ENCODE measurements at places on chromosomes 3 and 15.

- DNase-seq = no peak
These were observed 660 bp downstream of the CCK start for GRCh38 chr3:42265059-42265991.

DNA sequence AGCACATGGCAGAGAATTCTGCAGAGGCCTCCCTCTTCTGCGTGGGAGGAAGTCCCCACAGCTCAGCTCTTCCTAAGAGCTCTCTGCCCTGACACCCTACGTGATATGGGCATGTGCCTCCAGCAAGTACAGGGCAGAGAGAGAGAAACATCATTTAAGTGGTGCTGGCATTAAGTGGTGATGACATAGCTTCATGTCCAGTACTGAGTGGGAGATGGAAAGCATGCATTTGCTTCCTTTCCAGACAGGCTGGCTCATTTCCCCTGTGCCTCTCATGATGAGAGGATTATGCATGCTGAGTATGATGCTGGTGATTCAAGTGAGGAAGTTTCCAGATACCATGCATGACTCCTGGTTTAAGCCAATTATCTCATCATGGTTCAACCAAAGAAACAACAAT, 26.9 kb downstream of the BFSP2 start:
- DNase-seq = no peak

- DNase-seq = no peak
These were observed 32.2 kb upstream of the ACP3 start for GRCh38 chr3:132284781-132285619.

DNA sequence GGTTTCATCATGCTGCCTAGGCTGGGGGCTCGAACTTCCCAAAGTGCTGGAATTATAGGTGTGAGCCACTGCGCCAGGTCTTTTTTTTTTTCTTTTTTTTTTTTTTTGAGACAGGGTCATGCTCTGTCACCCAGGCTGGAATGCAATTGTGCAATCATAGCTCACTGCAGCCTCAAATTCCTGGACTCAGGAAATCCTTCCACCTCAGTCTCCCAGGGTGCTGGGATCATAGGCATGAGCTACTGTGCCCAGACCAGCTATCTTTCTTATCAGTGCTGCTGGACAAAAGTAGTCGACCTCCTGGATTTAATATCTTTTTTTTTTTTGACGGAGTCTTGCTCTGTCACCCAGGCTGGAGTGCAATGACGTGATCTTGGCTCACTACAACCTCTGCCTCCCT, 60.8 kb downstream of the TFDP2 start:
- DNase-seq = no peak

DNA sequence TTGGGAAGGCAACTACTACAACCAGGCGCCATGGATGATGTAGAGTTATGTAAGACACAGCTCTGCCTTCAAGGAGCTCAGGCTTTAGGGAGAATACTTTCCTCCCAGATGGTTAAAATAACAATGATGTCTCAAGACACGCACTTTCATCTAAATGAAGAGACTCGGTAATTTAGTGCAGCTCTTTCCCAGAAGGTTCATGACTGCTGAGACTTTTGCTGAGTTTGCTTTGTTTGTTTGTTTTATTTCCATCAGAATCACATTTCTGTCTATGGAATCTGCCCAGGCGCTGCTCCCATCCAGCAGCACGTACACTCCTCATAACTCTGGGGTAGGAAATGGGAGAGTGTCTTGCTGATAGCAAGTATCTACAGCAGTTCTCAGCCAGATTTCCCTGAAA, 33.9 kb upstream of the MEX3B start:
- no peak for DNase-seq

DNA sequence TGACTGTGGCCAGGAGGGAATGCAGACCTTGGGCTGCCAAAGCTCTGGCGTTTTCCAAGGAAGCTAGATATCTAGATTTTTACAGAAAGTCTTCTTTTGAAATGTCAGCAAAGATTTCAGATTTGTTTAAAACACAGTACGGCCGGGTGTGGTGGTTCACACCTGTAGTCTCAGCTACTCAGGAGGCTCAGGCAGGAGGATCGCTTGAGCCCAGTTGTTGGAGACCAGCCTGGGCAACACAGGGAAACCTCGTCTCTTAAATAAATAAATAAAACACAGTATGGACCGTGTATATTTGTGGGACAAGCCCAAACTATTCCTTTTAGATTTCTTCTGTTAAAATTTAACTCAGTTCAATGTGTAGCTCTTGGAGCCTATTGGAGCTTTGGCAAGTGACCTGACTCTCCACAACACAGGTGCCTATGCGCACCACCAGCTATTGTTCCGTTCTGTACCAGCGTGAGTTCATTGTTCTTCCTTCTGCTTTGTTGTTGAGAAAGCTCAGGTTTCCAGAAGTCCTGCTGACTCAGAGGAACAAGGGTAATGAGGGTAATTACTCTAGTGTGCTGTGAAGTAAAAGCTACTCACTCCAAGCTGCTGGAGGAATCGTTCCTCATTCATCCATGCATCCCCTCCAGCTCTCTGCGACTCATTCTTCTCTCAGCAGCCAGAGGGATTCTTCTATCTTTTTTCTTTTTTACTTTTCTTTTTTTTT, 73.1 kb upstream of the SLC6A6 start:
- DNase-seq = no peak

GRCh38 chr3:74435631-74436030, 178.8 kb downstream of the CNTN3 start:
- DNase-seq = no peak

DNA sequence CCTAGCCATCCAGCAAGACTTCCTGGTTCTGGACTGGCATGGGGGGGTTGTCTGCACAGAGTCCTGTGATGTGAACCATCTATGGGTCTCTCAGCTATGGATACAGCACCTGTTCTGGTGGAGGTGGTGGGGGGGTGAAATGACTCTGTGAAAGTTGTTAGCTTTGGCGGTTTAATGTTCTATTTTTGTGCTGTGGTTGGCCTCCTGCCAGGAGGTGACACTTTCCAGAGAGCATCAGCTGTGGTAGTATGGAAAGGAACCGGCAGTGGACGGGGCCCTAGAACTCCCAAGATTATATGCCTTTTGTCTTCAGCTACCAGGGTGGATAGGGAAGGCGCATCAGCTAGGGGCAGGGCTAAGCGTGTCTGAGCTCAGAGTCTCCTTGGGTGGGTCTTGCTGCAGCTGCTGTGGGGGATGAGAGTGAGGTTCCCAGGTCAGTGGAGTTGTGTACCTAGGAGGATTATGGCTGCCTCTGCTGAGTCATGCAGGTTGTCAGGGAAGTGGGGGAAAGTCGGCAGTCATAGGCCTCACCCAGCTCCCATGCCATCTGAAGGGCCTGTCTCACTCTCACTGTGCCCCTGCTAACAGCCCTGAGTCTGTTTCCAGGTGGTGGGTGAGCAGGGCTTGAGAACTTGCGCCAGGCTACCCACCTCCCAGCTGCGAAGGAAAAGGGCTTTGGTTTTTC, 7.1 kb upstream of the LARS2 start:
- DNase-seq = no peak

DNA sequence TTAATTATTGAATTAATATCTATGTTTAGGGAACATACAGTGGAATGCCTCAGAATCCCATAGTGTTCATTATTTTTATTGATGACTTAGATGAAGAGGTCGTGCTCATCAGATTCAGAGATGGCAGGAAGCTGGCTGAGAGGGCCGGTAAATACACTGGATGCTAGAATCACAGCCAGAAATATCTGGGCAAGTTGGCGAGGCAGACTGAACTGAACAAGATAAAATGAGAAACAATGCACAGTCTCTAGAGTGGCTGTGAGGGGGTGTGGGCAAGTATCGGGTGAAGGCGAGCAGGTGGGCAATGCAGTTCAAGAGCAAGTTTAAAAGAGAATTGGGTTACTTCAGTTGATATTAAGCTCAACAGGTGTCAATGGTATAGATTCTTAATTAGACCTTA, 5.9 kb downstream of the DGKG start:
- DNase-seq = no peak

DNA sequence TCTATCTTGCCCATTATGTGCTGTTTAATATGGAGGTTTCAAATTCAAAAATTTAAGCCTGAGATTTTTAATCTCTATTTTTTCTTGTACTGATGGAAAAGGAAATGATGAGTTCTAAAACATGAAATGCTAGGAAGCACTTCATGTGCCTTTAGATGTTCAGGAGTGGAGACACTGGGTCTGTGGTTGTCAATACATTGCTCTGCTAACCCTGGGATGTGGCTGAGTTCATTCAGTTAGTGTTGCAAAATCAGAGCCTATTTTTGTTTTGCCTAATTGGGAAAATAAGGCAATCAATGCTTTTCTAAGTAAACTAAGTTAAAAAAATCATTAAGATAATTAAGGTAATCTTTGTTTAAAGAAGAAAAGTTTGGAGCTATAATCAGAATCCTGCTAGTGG, 83.1 kb downstream of the DIPK2A start:
- DNase-seq = no peak

DNA sequence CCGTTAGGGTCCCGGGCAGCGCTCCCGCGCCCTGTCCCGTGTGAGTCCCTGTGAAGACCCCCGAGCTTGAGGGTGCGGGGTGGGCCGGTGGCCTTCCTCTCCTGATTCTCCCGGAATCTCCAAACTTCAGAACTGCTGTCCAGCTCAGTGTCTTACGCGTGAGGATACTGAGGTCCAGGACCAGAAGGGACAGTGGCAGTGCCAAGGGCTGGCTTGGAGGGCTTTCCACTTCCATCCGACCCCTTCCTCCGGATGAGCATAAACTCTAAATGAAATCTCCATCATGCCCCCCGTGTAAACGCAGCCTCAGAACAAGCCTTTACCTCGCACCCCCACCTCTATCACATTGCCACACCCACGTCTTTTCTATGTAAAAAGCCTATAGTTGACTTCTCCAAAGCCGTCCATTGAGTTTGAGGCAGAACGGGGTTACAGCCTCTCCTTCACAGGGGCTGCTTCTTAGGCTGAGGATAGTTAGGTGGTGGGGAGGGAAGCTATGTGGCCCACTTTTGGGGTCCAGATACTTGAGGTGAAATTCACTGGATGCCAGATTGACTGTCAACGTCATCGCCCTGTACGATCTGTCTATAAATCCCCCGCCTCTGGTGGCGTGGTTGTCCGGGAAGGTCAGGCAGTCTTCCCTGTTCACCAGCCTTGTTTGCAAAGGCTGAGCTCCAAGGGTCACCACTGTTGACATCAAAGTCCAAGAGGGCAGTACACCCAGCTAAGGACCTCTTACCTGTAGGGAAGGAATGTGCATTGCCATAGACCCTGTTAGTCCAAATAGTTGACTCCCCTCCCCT, 1.1 kb downstream of the EDEM1 start:
- no peak for DNase-seq

GRCh38 chr3:97950360-97950759, 21.9 kb downstream of the RIOX2 start:
- no peak for DNase-seq
